ENCODE measurements at places on chromosomes 2 and 18. TPM values are rescaled to one million over a fixed set of nuclear protein-coding genes. Genes with fewer than 3 reads are reported as not detected.

CRACDL gene
- 0.85 TPM for polyA plus RNA-seq

TMEM200C gene
- 8.2 TPM for polyA plus RNA-seq

TMEM237 gene
- polyA plus RNA-seq: 48.7 TPM

DNAH6 gene
- 2.5 TPM for polyA plus RNA-seq

ORC2 gene
- polyA plus RNA-seq: 14.8 TPM

NRP2 gene
- 28.2 TPM for polyA plus RNA-seq

GALNT3 gene
- 7.4 TPM for polyA plus RNA-seq

MROH2A gene
- polyA plus RNA-seq: not detected

SERPINB8 gene
- 7.0 TPM for polyA plus RNA-seq

PSMA8 gene
- polyA plus RNA-seq: not detected

ALPP gene
- polyA plus RNA-seq: not detected

LYPD1 gene
- 104 TPM for polyA plus RNA-seq

POTEC gene
- polyA plus RNA-seq: not detected

DES gene
- not detected for polyA plus RNA-seq

TRABD2A gene
- 2.7 TPM for polyA plus RNA-seq

ST8SIA5 gene
- 0.93 TPM for polyA plus RNA-seq

GBX2 gene
- polyA plus RNA-seq: 0.92 TPM

CD28 gene
- not detected for polyA plus RNA-seq

ARHGEF33 gene
- 2.5 TPM for polyA plus RNA-seq

C1GALT1C1L gene
- polyA plus RNA-seq: not detected

FAM117B gene
- 29.4 TPM for polyA plus RNA-seq

XIRP2 gene
- polyA plus RNA-seq: not detected

UGT1A5 gene
- polyA plus RNA-seq: not detected

CFC1 gene
- polyA plus RNA-seq: 29.9 TPM

CXCR2 gene
- not detected for polyA plus RNA-seq

SNX17 gene
- polyA plus RNA-seq: 86.9 TPM

GPR148 gene
- not detected for polyA plus RNA-seq

ARHGEF4 gene
- polyA plus RNA-seq: 45.9 TPM

SLC9A4 gene
- 0.06 TPM for polyA plus RNA-seq

CD226 gene
- 0.11 TPM for polyA plus RNA-seq

CNRIP1 gene
- polyA plus RNA-seq: 26.7 TPM

DLX1 gene
- 83.1 TPM for polyA plus RNA-seq

MORN2 gene
- 116 TPM for polyA plus RNA-seq

PIEZO2 gene
- polyA plus RNA-seq: 0.12 TPM

PARD6G gene
- polyA plus RNA-seq: 8.8 TPM

GPBAR1 gene
- not detected for polyA plus RNA-seq

SLC4A5 gene
- polyA plus RNA-seq: 3.2 TPM

HOXD12 gene
- polyA plus RNA-seq: not detected

CXCR1 gene
- not detected for polyA plus RNA-seq

SERPINB13 gene
- not detected for polyA plus RNA-seq

CERS6 gene
- polyA plus RNA-seq: 59.3 TPM

COL3A1 gene
- 1.3 TPM for polyA plus RNA-seq

C1QL2 gene
- polyA plus RNA-seq: not detected

MSTN gene
- 1.2 TPM for polyA plus RNA-seq

ELOA2 gene
- not detected for polyA plus RNA-seq

GPATCH11 gene
- 14.7 TPM for polyA plus RNA-seq

SLC8A1 gene
- 18.7 TPM for polyA plus RNA-seq

KANSL1L gene
- 27.6 TPM for polyA plus RNA-seq
